Ovary (tissue), 10 donors: ENCODE measurements at places on chromosomes 2 and 18. TPM values are rescaled to one million over a fixed set of nuclear protein-coding genes. Genes with fewer than 3 reads are reported as not detected.

SEPTIN10 gene
- total RNA-seq: 93.8 TPM

ITGA4 gene
- 2.0 TPM for total RNA-seq

CAPN14 gene
- total RNA-seq: 0.05 TPM

KCNG2 gene
- not detected for total RNA-seq

CD8B gene
- 1.2 TPM for total RNA-seq

SPATS2L gene
- 67.2 TPM for total RNA-seq

CD28 gene
- 0.56 TPM for total RNA-seq

SSB gene
- 88.4 TPM for total RNA-seq

SLC66A2 gene
- 28.7 TPM for total RNA-seq

RGPD3 gene
- total RNA-seq: 0.60 TPM

CEP68 gene
- 28.0 TPM for total RNA-seq

CPS1 gene
- total RNA-seq: 8.7 TPM

FEV gene
- total RNA-seq: not detected

ANKRD53 gene
- 4.5 TPM for total RNA-seq

CENPO gene
- 3.9 TPM for total RNA-seq

POU3F3 gene
- total RNA-seq: 0.63 TPM

THSD7B gene
- total RNA-seq: 0.10 TPM

LOXL3 gene
- 5.8 TPM for total RNA-seq

COX5B gene
- total RNA-seq: 187 TPM

MBD5 gene
- total RNA-seq: 45.5 TPM

RND3 gene
- 11.4 TPM for total RNA-seq

CBLN2 gene
- not detected for total RNA-seq

ASXL2 gene
- total RNA-seq: 25.0 TPM

IL1RN gene
- total RNA-seq: 0.40 TPM

VWC2L gene
- total RNA-seq: 0.11 TPM

SF3B1 gene
- total RNA-seq: 190 TPM

MYL1 gene
- not detected for total RNA-seq

EPG5 gene
- 16.4 TPM for total RNA-seq

IRS1 gene
- 87.0 TPM for total RNA-seq

FASTKD2 gene
- total RNA-seq: 20.7 TPM

DNAJC5G gene
- total RNA-seq: not detected

PKP4 gene
- total RNA-seq: 37.8 TPM

TEX44 gene
- not detected for total RNA-seq

SPATA3 gene
- not detected for total RNA-seq

DLX1 gene
- not detected for total RNA-seq

NT5DC4 gene
- not detected for total RNA-seq

CPLX4 gene
- total RNA-seq: not detected

GALNT14 gene
- total RNA-seq: not detected

SLC9A4 gene
- total RNA-seq: not detected

GREB1 gene
- total RNA-seq: 219 TPM

SMCHD1 gene
- 82.7 TPM for total RNA-seq

REG3G gene
- not detected for total RNA-seq

CLK1 gene
- 247 TPM for total RNA-seq

WDR43 gene
- 58.9 TPM for total RNA-seq

KANSL3 gene
- total RNA-seq: 49.6 TPM

SRD5A2 gene
- not detected for total RNA-seq

DAW1 gene
- 0.79 TPM for total RNA-seq

CCDC121 gene
- total RNA-seq: 6.4 TPM
